Nephron progenitor cell (in vitro differentiated cells): ENCODE measurements at places on chromosomes 16 and 17.

GRCh38 chr17:33438578-33438977 is 145.5 kb upstream of the ASIC2 start:
- no peak overlapping the region for H3K4me3 ChIP-seq
- DNase-seq = no peak
- H3K27ac ChIP-seq = peak overlapping the region; percentile 57
- H3K4me1 ChIP-seq = peaks cover 4% of the 10 kb centered on the region
- H3K36me3 ChIP-seq = no peaks in the 10 kb centered on the region
- no peaks in the 10 kb centered on the region for H3K27me3 ChIP-seq

DNA sequence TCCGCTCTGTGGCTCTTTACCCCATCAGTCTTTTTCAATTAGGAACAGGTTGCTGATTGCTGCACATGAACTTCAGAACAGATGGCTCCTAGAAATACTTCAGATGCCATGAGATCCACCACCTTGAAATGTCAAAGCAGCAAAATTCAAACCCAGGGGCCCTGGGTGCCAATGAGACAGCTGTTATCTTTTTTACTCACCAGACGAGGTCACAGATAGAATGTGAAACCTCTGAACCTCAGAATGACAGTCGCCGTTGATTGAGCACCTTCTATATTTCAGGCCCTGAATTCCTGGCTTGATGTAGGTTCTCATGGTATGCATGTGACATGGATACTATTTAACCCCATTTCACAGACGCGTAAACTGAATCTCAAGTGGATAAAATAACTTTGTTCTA is 63.0 kb downstream of the MAF start:
- peaks cover 2% of the 10 kb centered on the region for H3K27me3 ChIP-seq
- no peak overlapping the region for H3K27ac ChIP-seq

DNA sequence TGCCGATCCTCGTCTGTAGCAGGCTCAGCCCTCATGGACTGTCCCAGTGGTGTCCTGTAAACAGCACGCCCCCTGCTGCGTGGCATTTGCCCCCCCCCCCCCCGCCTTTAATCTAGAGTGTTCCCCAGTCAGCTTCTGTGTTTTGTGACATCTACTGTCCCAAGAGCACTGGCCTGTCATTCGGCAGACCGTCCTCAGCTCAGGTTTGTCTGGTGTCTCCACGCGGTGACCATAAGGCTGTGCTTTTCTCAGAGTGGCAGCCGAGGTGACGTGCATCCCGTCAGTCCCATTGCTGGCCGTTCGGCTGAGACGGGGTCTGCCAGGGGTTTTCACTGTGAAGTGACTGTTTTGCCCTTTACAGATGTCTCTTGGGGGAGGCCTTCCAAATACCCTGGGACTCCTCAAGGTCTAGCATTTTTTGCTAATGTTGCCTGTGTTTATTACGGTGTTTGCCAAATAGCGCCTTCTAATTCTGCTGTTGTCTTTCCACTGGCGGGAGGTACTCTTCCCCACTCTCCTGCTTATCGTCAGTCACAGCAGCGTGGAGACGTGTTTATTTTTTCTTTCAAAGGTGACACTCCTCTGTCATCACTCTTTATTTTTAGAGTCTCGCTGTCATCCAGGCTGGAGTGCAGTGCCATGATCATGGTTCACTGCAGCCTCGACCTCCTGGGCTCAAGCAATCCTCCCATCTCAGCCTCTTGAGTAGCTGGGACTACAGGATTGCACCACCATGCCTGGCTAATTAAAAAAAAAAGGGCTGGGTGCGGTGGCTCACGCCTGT is 5.7 kb upstream of the MRPL12 start:
- no peaks in the 10 kb centered on the region for H3K27me3 ChIP-seq
- peak overlapping the region; percentile 97 for H3K27ac ChIP-seq
- no peak overlapping the region for H3K4me3 ChIP-seq
- H3K36me3 ChIP-seq = peaks cover 34% of the 10 kb centered on the region

- peaks cover 5% of the 10 kb centered on the region for H3K27me3 ChIP-seq
- H3K4me1 ChIP-seq = peaks cover 62% of the 10 kb centered on the region
- H3K36me3 ChIP-seq = peaks cover 25% of the 10 kb centered on the region
- DNase-seq = peak; percentile 62
- peak overlapping the region; percentile 97 for H3K4me3 ChIP-seq
Measured at GRCh38 chr17:62627904-62628633, 599 bp downstream of the MRC2 start.

- no peak overlapping the region for H3K27ac ChIP-seq
- peaks cover 20% of the 10 kb centered on the region for H3K4me1 ChIP-seq
- H3K27me3 ChIP-seq = no peaks in the 10 kb centered on the region
- no peak for DNase-seq
Measured at GRCh38 chr17:60395508-60396065, 3.7 kb upstream of the USP32 start.

- H3K27ac ChIP-seq = no peak overlapping the region
- peak overlapping the region; percentile 66 for H3K4me3 ChIP-seq
- H3K4me1 ChIP-seq = peaks cover 31% of the 10 kb centered on the region
- H3K36me3 ChIP-seq = no peaks in the 10 kb centered on the region
- peak; percentile 43 for DNase-seq
- H3K27me3 ChIP-seq = peaks cover 32% of the 10 kb centered on the region
Measured at GRCh38 chr17:78132084-78132676, 1.6 kb downstream of the TMC8 start.

DNA sequence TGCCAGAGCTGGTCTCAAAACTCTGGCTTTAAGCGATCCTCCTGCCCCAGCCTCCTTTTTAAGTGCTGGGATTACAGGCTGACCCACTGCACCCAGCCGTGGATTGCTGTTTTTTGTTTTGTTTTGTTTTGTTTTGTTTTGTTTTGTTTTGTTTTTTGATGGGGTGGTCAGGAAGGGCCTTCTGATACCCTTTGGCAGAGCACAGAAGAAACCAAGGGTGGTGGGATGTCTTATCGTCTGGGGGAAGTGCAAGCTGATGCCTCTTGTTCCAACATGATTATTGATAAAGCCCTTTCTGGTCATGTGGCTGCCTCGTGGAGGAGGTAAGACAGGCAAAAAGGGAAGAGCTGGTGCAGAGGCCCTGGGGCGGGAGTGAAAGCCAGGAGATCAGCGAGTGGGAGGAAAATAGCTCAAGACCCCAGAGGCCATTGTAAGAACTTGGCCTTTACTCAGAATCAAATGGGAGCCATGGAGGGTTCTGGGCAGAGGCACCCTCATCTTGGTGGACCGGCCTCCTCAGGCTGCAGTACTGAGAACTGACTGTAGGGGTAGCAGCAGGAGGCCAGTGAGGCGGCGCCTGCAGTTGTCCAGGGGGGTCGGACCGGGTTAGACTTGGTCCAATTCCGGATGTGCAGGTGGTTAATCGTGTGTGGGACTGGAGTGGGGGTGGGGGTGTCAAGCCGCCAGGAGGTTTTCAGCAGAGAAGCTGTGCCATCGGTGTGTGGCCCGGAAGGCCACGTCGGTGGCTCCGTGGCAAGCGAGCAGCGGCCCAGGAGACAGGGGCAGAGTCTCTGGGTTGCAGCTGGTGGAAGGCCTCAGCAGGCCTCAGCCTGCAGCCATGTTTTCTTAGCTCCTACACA is 84.4 kb upstream of the GSE1 start:
- H3K36me3 ChIP-seq = no peaks in the 10 kb centered on the region
- peak; percentile 45 for DNase-seq
- H3K27me3 ChIP-seq = peaks cover 29% of the 10 kb centered on the region
- peak overlapping the region; percentile 38 for H3K4me3 ChIP-seq

- H3K27me3 ChIP-seq = peaks cover 96% of the 10 kb centered on the region
- DNase-seq = no peak
- no peaks in the 10 kb centered on the region for H3K36me3 ChIP-seq
- H3K4me1 ChIP-seq = peaks cover 19% of the 10 kb centered on the region
- peak overlapping the region; percentile 81 for H3K4me3 ChIP-seq
Measured at GRCh38 chr16:56190048-56190676, 1.1 kb upstream of the GNAO1 start.

DNA sequence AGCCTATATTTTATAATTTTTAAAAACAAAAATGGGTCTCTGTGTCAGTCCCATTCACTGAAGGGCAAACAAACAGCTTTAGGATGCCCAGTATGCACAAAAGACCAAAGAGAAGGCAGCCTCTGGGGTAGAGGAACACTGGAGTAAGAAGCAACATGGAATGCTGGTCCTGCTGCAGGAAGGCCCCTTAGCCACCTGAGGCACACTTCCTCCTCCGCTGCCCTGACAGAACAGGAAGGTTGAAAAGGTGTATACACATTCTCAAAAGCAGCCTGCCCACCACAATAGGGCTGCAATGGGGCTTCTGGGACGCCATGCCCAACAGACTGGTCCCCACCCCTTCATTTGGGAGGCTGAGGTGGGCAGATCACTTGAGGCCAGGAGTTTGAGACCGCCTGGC is 19.5 kb downstream of the TOM1L2 start:
- DNase-seq = no peak
- no peak overlapping the region for H3K4me3 ChIP-seq
- H3K27ac ChIP-seq = no peak overlapping the region
- H3K4me1 ChIP-seq = peaks cover 4% of the 10 kb centered on the region
- peaks cover 19% of the 10 kb centered on the region for H3K36me3 ChIP-seq

- peaks cover 6% of the 10 kb centered on the region for H3K36me3 ChIP-seq
- peak overlapping the region; percentile 83 for H3K4me3 ChIP-seq
- DNase-seq = no peak
Measured at GRCh38 chr17:7216242-7217112, 3.2 kb downstream of the DLG4 start.

DNA sequence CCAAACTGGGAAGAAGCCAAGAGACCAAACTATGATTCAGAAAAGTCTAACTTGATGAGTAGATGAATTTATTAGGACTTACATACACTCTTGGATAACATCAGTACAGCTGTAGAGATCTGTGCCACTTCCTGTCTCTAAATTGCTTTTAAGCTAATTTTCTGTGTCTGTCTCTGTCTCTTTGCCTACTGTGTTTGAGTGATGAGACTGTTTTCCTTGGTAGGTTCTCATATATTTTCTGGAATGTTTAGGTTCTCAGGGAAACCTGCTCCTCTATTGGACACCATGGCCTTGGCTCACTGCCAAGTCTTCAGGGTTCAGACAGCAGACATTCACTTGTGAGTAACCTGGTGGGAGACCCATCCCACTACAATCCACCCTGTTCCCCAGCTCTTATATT is 103.5 kb upstream of the KIF2B start:
- no peak overlapping the region for H3K27ac ChIP-seq
- H3K4me1 ChIP-seq = no peaks in the 10 kb centered on the region
- H3K27me3 ChIP-seq = no peaks in the 10 kb centered on the region
- no peak for DNase-seq
- H3K4me3 ChIP-seq = no peak overlapping the region

- peaks cover 44% of the 10 kb centered on the region for H3K36me3 ChIP-seq
- no peak overlapping the region for H3K4me3 ChIP-seq
Measured at GRCh38 chr17:42508426-42509165, 27.4 kb upstream of the NAGLU start.

DNA sequence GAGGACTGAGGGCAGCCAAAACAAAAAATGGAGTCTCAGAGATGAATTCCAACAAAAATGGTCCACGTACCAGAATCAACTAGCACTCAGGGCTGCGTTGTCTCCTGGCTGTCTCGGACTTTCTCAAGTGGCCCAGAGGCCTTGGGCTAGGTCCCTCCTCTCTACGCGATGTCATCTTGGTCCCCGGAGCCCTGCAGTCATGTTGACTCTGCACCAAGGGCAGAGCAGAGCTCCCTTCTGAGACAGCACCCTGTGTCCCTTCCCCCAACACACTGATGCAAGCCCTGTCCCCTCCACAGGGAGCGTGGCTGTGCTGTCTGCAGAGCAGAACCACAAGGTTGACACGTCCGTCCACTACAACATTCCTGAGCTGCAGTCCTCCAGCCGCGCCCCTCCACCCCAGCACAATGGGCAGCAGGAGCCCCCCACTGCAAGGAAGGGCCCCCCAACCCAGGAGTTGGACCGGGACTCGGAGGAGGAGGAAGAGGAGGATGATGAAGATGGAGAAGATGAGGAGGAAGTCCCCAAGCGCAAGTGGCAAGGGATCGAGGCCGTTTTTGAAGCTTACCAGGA is 20.8 kb downstream of the GINS2 start:
- H3K27me3 ChIP-seq = no peaks in the 10 kb centered on the region
- H3K36me3 ChIP-seq = peaks cover 77% of the 10 kb centered on the region
- no peak for DNase-seq
- H3K27ac ChIP-seq = no peak overlapping the region
- peaks cover 16% of the 10 kb centered on the region for H3K4me1 ChIP-seq
- H3K4me3 ChIP-seq = no peak overlapping the region

DNA sequence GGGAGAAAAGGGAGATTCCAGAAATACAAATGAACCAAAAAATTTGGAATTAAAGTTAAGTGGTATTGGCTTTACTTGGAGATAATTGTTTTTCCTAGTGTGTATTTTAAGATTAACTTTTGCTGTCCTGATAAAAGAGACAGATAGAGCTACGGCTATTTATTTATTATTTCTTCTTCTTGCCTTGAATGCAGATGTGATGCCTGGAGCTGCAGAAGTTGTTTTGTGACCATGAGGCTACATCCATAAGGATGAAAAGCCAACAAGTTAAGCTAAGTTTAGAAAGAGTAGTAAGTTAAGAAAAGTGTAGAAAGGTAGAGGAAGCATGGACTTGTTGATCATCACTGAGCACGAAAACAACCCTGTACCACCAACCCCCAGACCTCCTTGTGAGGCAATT is 41.7 kb downstream of the SOX9 start:
- H3K27me3 ChIP-seq = peaks cover 9% of the 10 kb centered on the region
- H3K4me1 ChIP-seq = peaks cover 56% of the 10 kb centered on the region
- H3K27ac ChIP-seq = no peak overlapping the region
- H3K4me3 ChIP-seq = no peak overlapping the region
- no peak for DNase-seq
- peaks cover 5% of the 10 kb centered on the region for H3K36me3 ChIP-seq

DNA sequence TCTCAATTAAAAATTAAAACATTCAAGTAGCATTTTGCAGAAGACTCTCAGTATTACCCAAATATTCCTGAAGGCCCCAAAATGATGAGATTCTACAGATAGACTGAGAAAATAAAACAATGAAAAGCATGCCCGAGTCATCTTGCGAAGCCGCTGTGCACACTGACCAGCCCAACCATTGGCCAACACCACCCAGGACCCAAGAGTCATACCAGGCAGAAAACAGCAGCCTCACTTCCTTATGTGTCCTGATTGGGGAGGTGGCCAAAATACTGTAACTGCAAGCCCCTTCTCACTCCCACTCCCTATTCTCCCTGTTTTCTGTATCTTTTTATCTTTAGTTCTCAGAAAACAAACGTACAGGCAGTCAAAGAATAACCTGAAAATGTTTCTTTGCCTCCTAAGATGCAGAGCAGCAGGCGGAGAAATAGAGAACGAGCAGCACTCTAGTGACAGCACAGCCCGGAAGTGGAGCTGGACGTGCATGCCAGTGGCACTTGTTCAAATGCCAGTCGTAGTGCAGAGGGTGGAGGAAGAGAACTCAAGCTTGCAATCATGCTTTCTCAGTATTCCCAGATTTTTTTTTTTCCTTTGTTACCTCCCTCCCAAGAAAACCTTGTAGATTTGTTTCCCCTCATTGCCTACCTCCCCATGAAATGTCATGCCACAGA is 182.3 kb upstream of the SOX9 start:
- H3K27ac ChIP-seq = no peak overlapping the region
- H3K4me3 ChIP-seq = no peak overlapping the region
- peaks cover 38% of the 10 kb centered on the region for H3K27me3 ChIP-seq
- H3K36me3 ChIP-seq = no peaks in the 10 kb centered on the region

DNA sequence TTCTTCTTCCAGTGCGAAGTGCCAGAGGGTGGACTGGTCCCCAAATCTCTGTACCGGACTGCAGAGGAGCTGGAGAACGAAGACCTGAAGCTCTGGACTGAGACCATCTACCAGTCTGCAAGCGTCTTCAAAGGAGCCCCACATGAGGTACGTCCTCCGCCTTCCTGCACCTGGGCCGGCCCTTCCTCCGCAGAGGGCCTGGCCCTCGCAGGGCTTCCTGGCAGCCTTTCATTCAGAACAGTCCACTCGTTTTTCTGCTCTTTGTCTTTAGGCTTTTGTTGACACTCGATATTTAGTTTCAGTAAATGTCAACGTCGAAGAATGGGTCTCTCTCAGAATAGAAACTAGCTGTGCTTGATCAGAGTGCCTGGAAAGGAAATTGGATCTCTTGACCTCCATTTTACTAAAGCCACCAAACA is 68.6 kb downstream of the SEC14L1 start:
- H3K4me1 ChIP-seq = peaks cover 56% of the 10 kb centered on the region
- no peaks in the 10 kb centered on the region for H3K27me3 ChIP-seq
- peak overlapping the region; percentile 37 for H3K27ac ChIP-seq
